ENCODE measurements at places on chromosomes 12 and 14.

DNA sequence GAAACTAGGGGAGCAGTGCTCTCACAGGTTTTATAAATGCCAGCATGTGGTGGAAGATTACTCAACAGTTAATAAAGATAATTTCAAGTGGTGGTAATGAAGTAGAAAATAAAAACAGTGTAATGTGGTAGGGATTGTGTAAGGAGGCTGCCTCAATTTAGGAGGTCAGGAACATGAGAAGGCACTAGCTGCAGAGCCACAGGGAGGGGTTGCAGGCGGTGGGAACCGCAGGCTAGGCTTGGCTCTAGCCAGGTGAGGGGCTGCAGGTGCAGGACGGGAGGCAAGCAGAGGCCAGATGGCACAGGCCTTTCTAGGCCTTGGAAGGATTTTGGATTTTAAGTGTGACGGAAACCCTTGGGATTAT, 768 bp downstream of the METTL25 start:
- DNase-seq, result no peak

GRCh38 chr12:96335270-96335669, 65.0 kb downstream of the CDK17 start:
- DNase-seq, result no peak

DNA sequence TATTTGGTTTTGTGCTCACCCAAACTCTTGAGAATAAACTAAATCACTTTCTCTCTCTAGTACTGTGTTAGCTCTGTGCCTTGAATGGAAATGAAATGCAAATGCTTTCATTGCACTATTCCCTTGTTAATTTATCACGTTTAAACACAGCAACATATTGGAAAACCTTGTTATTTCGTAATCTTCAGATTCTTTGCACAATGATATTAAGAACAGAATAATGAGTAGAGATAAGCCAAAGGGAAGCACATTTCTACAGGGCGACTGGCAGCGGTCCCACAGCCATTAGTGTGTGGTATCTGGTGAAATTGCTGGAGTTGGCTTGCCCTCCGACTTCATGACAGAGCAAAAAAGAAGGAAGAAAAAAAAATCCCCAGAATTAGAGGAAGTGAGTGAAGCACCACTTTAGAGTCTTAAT, 166.1 kb upstream of the E2F7 start:
- peak; percentile 54 for DNase-seq

- peak; percentile 83 for DNase-seq
Measured at GRCh38 chr12:49121047-49121696, 10.0 kb downstream of the TUBA1B start.

DNA sequence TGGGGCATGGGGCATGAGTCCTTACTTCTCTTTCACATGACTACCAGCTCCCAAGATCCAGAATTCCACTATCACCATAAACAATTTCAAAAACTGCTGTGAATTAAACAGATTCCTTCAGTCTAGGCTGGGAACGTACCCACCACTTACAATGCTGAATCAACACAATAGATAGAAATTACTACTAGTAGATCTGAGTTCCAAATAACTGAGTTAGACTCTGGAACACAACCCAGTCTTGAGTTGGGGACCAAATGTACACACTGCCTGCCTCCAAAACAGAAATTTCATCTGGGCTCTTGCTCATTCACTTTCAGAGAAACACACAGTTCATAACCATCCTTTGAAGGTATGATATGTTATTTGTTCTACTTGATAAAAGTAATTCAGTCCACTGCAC, 8.9 kb downstream of the CORO1C start:
- DNase-seq, result peak; percentile 46

DNA sequence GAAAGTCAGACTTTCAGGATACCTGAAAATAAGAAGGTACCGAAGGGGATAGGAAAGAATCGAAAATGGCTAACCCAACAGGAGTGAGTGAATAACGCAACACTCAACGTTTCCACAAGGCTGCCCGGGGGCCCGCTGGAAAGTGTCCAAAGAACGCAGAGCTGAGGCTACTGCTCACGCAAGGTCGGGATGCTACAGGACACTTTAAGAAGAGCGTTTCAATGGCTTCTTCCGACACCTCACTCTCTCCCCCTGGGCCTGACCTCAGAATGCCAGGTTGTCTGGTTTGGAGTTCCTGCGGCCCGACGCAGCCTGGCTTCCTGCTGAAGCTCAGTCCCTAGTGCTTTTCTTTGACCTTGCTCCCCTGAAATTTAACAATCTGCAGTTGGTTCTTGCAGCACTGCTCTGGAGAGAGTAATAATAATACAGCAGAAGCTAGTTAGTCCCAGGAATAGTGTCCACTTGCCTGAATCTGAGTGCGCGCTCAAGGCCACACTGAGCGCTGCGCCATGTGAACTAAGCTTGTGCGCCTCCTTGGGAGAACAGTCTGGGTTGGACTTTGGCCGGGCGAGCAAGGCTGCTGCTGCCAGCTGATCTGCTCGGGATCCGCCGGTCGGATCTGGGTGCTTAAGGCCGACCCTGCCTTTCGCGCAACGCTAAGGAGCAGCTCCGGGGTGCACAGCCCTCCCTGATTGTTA, 2.0 kb upstream of the ALX1 start:
- DNase-seq, result no peak

DNA sequence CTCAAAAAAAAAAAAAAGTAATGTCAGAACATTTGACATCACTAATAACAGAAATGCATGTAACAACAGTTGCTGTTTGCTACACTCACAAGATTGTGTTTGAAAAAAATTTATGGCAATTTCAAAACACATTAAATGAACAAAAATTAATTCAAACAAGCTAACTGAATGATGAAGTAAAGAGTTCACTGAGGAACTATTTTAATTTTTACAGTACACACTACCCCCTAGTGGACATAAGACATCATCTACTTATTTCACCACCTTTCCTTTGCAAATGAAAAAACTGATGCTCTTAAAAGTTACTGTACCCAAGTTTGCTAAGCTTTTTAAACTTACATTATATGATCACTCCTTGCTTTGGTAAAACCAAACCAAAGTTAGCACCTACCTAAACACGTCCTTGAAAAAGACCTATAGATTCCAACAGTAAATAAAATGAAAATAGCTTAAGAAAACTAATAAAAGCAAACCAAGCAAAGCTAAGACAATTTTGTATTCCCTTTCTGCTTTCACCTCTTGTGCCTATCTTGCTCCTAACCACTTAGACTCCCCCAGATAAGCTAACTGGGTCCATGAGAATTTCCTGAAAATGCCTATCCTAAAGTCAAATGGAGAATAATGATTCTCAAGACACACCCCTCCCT, 22.2 kb downstream of the UBE2N start:
- DNase-seq, result peak; percentile 81

DNA sequence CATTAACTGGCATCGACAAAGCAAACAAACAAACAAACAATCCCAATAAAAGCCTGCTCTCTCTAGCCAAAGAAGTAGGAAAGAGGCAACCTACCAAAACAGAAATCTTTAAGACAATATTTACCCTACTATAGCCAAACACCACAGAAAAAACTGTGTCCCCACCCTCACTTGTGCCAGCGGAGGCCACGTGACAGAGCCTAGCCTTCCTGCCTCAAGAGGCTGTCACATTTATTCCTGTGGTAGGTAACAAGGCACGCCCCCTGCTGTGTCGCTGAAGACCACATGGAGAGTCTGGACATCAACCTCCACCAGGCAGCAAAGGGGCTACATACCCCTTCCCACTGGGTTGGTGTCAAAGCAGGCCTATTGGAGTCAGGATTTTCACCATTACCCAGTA, 148.1 kb downstream of the LMNTD1 start:
- DNase-seq, result no peak

- peak; percentile 60 for DNase-seq
Measured at GRCh38 chr12:9651265-9651729, 18.2 kb upstream of the CLEC2D start.

- DNase-seq, result no peak
Measured at GRCh38 chr14:23600806-23601205, 22.2 kb upstream of the JPH4 start.

GRCh38 chr14:87049950-87050349, 943.0 kb downstream of the GALC start:
- peak; percentile 1 for DNase-seq

DNA sequence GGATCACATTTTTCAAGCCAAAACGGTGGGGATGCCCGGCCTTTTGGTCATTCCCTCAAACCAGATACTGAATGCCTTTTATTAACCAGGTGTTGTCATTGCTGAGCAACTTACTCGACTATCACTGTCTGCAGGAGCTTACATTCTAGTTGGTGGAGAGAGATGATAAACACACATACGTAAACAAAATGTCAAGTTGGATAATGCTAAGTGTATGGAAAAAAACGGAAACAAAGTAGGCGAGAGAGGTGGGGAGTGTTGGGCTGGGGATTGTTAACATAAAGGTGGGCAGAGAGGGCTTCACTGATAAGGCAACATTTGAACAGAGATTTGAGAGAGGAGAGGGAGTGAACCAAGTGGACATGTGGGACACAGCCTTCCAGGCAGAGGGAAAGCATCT, 4.5 kb downstream of the C12orf43 start:
- no peak for DNase-seq

GRCh38 chr14:43789458-43789857, 717.6 kb downstream of the FSCB start:
- no peak for DNase-seq

Data from cardiac fibroblast (primary cell).